ENCODE measurements at places on chromosomes 12 and 14.

GRCh38 chr14:65128096-65128495 is 25.8 kb upstream of the MAX start:
- no peaks in the 10 kb centered on the region for H3K4me1 ChIP-seq
- H3K27me3 ChIP-seq = no peaks in the 10 kb centered on the region
- no peaks in the 10 kb centered on the region for H3K36me3 ChIP-seq
- no peak for DNase-seq
- no peak overlapping the region for H3K4me3 ChIP-seq

GRCh38 chr14:95533822-95534221 is 1.0 kb upstream of the GLRX5 start:
- peaks cover 5% of the 10 kb centered on the region for H3K4me1 ChIP-seq
- H3K36me3 ChIP-seq = no peaks in the 10 kb centered on the region
- no peak for DNase-seq
- H3K27ac ChIP-seq = peak overlapping the region; percentile 87
- H3K27me3 ChIP-seq = no peaks in the 10 kb centered on the region

DNA sequence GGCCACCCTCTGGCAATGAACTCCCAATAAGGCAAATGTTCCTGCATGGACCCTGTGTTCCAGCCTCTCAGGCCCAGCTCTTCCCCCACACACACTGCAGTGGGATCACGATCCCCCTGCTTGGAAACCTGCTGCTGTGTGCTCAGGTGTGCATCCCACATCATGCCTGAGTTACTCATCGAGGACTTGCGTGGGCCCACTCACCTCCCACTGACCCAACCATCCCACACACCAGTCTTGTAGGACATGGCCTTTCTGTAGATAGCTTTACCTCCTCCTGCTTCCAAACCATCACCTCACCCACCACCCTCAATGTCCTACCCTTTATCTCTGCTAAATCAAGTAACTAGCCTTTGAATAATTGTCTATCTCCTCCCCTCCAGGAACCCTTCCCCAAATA is 24.6 kb downstream of the NPC2 start:
- H3K4me1 ChIP-seq = no peaks in the 10 kb centered on the region
- no peak overlapping the region for H3K27ac ChIP-seq
- no peak overlapping the region for H3K4me3 ChIP-seq
- H3K27me3 ChIP-seq = no peaks in the 10 kb centered on the region
- no peak for DNase-seq

DNA sequence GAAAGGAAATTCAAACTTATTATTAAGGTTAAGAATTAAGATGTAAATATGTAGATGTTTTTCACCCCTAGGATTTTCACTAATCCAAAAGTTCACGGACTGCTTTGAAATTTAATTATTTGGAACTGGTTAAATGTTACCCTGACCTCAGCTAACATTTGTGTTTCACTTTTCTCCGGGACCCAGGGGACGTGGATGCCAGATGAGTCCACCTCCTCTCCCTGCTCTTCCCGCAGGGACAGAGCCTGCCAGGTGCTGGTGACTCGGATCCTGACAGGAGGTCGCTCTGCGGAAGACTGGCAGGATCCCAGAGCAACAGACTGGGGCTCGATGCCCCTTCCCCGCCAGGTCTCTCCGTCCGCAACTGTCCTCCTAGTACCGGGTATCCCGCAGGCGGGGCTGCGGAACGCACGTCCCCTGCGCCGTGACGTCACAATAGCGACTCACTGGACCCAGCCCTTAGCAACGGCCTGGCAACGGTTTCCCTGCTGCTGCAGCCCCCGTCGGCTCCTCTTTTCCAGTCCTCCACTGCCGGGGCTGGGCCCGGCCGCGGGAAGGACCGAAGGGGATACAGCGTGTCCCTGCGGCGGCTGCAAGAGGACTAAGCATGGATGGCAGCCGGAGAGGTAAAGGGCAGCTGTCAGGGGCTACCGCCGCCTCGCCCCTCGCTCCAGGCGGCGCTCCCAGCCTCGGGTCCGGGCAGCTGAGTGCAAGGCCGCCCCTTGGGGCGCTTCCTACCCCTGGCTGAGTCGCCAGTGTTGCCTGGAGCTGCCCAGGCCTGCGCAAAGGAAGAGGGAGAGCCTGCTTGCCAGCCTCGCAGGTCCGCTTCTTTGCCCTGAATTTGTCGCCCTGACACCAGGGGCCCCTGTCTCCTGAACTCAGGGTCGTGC is at the start of gene SPATA7:
Gene SPATA7, plus strand, starts transcription at position 446 of the 890 bp plus-strand sequence. Its CDS starts 162 bp downstream, at position 608.
- no peaks in the 10 kb centered on the region for H3K27me3 ChIP-seq
- no peaks in the 10 kb centered on the region for H3K4me1 ChIP-seq
- peak; percentile 95 for DNase-seq
- H3K4me3 ChIP-seq = peak within 1 kb of the TSS; percentile 96
- H3K27ac ChIP-seq = peak within 1 kb of the TSS; percentile 67

DNA sequence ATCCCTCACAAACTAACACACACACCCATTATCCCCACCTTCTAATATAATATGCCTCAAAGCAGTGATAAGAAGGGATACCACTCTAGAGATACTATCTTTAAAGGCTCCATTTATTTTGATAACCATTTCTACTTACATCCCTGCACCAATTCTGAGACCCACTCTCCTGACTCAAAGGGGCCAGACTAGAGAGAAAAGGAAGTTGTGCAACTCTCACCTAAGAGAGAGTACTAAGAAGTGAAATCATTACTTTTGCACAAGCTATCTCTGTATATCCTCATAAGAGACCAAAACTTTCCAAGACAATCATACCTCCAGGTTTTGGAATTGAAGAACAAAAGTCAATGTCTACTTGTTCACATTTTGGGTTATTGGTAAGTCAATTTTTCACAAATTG is 45.4 kb upstream of the USP15 start:
- no peak for DNase-seq
- H3K27me3 ChIP-seq = no peaks in the 10 kb centered on the region
- no peaks in the 10 kb centered on the region for H3K36me3 ChIP-seq
- H3K4me3 ChIP-seq = no peak overlapping the region
- no peak overlapping the region for H3K27ac ChIP-seq

DNA sequence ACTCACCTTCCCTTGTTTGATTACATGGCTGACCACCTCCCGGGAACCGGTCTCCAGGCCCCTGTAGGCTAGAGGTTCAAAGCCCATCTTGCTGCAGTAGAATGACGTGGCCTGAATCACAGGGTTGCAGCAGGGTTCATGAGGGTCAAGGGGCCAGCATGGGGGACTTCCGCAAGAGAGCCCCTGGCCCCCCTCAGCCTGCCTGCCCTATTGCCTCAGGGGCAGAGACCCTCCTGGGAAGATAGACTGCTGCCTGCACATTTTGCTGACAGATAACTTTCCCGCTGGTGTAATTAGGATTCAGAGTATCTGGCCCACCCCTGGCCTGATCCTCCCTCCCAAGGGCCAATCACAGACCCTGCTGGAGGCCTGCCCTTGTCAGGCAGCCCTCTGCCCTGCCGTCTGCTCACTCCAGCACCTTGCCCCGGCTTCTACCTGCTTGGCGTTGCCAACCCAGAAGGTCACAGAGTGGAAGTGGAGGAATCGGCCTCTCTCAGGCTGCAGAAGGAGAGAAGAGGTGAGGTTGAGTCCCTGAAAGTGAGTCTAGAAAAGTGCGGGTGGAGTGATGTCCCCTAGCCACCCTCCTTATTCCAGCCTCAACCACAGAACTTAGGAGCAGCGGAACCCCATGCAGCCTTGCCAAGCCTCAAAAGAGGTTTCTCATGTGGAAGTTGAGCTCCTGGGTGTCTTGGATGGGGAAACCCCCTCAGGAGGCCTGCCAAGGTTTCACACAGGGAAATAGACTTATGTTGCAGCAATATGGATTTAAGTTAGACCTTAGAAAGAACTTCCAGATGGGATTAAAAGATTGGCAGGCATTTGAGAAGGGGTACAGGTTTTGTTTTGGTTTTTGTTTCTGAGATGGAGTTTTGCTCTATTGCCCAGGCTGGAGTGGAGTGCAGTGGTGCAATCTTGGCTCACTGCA is 1.1 kb downstream of the HPD start:
- no peak overlapping the region for H3K4me3 ChIP-seq
- no peaks in the 10 kb centered on the region for H3K4me1 ChIP-seq
- no peaks in the 10 kb centered on the region for H3K36me3 ChIP-seq
- DNase-seq = no peak
- no peak overlapping the region for H3K27ac ChIP-seq

DNA sequence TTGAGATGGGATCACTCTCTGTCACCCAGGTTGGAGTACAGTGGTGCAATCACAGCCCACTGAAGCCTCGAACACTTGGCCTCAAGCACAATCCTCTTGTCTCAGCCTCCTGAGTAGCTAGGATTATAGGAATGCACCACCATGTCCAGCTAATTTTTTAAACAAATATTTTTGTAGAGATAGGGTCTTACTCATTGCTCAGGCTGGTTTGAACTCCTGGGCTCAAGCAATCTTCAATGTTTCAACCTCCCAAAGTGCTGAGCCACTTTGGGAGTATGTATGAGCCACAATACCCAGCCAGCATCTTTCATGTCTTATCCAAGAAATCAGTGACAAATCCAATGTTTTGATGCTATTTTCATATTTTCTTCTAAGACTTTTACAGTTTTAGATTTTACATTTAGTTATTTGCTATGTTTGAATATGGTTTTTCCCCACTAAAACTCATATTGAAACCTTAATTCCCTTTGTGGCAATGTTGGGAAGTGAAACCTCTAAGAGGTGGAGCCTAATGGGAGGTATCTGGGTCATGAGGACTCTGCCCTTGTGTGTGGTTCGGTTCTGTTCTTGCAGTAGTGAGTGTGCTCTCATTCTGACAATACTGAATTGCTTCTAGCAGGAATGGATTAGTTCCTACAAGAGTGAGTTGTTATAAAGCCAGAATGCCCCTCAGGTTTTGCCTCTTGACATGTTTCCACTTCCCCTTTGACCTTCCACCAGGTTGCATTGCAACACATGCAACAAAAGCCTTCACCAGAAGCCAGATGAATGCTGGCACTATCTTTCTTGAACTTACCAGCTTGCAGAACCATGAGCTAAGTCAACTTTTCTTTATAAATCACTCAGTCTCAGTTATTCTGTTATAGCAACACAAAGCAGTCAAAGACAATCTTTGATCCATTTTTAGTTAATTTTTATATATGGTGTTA is 80.8 kb upstream of the AMIGO2 start:
- H3K4me1 ChIP-seq = no peaks in the 10 kb centered on the region
- no peak for DNase-seq
- no peaks in the 10 kb centered on the region for H3K36me3 ChIP-seq
- no peak overlapping the region for H3K4me3 ChIP-seq
- no peak overlapping the region for H3K27ac ChIP-seq
- H3K27me3 ChIP-seq = no peaks in the 10 kb centered on the region

GRCh38 chr14:92556255-92556741 is 42.7 kb downstream of the RIN3 start:
- DNase-seq = no peak
- no peak overlapping the region for H3K27ac ChIP-seq
- H3K27me3 ChIP-seq = no peaks in the 10 kb centered on the region
- H3K4me3 ChIP-seq = no peak overlapping the region

DNA sequence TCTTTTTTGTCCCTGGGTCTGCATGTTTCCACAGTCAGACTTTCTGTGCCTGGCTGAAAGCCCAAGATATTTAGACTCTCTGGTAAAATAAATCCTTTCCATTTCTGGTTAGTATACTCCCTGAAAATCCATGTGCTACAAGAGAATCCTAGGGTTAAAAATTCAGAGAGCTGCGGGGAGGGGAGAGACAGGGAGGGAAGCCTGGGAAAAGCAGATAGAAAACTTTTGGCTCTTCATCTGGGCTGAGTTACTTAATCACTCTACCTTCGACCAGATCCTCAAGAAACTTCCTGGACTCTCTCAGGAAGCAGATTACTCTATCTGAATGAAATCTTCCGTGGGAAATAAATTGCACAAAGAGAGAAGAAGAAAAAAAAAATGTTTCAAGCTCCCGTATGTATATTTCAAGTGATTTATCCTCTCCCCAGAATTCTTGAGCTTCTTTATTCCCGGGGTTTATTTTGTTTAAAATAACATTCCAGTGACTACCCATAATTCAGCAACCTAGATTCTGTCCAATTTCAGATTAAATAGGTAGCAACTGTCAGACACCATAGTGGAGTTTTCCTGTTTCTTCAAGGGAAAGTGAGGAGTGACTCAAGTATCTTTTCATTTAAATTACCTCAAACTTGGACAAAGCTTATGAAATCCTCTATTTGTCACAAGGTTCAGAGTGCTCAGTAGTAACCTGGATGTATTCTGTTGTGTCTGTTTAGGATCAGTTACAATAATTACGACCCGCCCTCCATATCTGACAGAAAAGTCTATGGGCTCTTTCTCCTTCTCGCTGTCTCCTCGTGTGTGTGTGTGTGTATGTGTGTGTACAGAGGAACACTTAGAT is 163.7 kb downstream of the MYRFL start:
- no peak for DNase-seq
- no peak overlapping the region for H3K4me3 ChIP-seq
- peak overlapping the region; percentile 26 for H3K27ac ChIP-seq
- H3K4me1 ChIP-seq = no peaks in the 10 kb centered on the region

- H3K27me3 ChIP-seq = no peaks in the 10 kb centered on the region
- DNase-seq = no peak
- no peaks in the 10 kb centered on the region for H3K4me1 ChIP-seq
- no peak overlapping the region for H3K27ac ChIP-seq
- H3K4me3 ChIP-seq = no peak overlapping the region
These were observed 770.2 kb downstream of the BCL11B start for GRCh38 chr14:98501836-98502235.

DNA sequence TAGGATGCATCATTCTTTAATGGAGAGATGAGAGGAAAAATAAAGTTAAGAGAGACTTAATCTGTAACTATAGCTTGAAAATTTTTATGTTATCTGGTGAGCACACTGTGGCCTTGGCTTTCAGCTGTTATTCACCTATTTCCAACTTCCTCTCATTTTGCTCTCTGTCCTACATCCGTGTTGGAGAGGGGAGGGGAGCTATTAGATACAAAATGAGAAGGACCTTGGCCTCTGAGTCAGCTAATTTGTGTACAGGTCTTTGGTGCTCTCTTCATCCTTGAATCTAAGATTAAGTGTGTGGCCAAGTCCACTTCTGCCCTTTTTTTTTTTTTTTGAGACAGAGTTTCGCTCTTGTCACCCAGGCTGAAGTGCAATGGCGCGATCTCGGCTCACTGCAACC is 887 bp upstream of the APOBEC1 start:
- no peaks in the 10 kb centered on the region for H3K27me3 ChIP-seq
- DNase-seq = peak; percentile 22
- H3K27ac ChIP-seq = peak overlapping the region; percentile 24
- no peaks in the 10 kb centered on the region for H3K36me3 ChIP-seq
- no peaks in the 10 kb centered on the region for H3K4me1 ChIP-seq

DNA sequence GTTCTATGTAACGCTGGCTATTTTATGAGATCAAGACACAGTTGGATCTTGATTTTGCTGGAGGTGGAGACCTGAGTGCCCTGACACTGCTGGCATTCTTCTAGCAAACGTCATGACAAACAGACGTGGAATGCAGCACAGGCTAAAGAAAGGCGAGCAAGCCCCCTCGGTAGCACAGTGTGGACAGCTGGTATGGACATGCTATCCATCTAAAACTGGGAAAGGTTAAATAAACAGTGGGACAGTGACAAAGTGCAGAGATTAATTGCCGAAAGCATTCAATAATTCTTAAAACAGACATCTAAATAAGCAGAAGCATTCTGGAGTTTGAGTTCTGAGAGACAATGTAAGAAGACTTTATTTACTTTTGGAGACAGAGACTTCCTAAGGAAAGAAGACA is 237.2 kb downstream of the FBXL14 start:
- no peak overlapping the region for H3K4me3 ChIP-seq
- H3K27ac ChIP-seq = no peak overlapping the region
- no peaks in the 10 kb centered on the region for H3K36me3 ChIP-seq

Measured in colonic mucosa (tissue), 4 donors.